Activated T-cell treated with anti-CD3 and anti-CD28 coated beads, Interleukin-2, amount 50 U/mL, for 72 hours (primary cell): ENCODE measurements at places on chromosomes 4 and X.
A peak's percentile ranks its signal among the peaks of the same experiment; 100 is the strongest.

DNA sequence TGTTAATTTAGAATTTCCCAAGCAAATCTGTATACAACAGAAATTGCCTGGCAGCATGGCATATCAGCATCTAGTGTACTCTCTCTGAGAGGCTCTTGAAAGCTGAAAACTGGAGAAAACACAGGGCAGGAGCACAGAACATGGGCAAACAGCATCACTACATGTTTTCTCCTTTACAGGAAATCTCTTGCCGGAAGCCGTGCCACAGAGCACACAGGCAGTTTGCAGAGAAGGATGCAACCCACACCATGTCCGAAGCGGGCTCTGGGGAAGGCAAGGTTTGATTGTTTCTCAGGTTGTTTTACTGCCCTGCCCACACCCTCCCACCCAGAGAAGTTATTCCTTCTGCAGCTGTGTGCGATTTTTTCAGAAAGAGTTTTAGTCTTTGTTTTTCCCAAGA, 41.1 kb upstream of the FAM9C start:
- peaks cover 95% of the 10 kb centered on the region for H3K4me1 ChIP-seq
- DNase-seq: peak; percentile 60
- peaks cover 8% of the 10 kb centered on the region for H3K36me3 ChIP-seq

DNA sequence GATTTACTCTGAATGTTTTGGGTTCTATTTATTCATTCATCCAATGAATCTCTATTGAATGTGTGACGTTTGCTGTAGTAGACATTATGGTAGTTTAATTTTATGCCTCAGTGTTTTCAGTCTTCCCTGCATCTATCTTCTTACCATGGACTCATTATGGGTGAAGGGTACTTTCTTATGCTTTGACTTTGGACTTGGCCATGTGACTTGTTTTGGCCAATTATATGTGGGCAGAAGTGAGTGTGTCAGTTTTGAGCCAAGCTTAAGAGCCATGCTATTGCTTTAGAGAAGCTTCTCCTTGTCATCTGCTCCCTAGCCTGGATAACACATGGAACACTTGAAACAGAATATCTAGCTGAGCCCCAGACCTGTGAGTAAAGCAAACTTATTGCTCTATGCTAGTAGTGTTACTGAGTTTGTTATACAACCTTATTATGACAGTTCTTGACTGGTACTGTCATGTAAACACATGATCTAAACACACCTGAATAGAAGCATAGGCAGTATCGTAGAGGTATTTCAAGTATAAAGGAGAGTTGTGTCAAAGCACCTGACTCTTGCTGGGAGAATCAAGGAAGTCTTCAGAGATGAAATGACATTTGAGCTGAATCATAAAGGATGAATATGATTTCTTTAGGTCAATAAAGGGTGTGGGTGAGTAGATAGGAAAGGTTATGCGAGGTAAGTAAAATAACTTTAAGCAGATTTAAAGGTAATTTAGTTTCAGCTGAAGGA, 128.4 kb downstream of the NAA11 start:
- no peak for DNase-seq
- no peaks in the 10 kb centered on the region for H3K36me3 ChIP-seq
- no peaks in the 10 kb centered on the region for H3K27me3 ChIP-seq

DNA sequence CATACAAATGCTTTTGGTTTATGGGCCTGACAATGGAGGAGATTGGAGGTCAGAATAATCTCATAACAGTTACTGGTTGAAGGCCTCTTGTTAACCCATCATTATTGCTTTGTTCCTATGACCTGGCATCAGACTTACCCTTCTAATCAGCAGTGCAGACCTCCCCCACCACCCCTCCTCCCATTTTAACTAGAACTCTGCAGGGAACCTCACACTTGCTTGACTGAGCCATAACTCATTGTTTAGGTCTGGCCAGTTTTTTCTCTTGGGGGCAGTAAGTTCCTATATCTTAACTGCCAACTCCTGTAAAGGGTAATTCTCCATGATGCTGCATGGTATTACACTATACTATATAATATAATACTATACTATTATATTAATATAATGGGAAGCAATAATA, 609.3 kb downstream of the IL1RAPL1 start:
- no peak overlapping the region for H3K27ac ChIP-seq
- no peak for DNase-seq
- H3K36me3 ChIP-seq: no peaks in the 10 kb centered on the region
- H3K4me3 ChIP-seq: no peak overlapping the region
- H3K4me1 ChIP-seq: no peaks in the 10 kb centered on the region

- peaks cover 1% of the 10 kb centered on the region for H3K36me3 ChIP-seq
- no peaks in the 10 kb centered on the region for H3K27me3 ChIP-seq
- H3K27ac ChIP-seq: peak overlapping the region; percentile 82
- peaks cover 44% of the 10 kb centered on the region for H3K4me1 ChIP-seq
These were observed 32.3 kb downstream of the MCUB start for GRCh38 chr4:109592367-109592766.

DNA sequence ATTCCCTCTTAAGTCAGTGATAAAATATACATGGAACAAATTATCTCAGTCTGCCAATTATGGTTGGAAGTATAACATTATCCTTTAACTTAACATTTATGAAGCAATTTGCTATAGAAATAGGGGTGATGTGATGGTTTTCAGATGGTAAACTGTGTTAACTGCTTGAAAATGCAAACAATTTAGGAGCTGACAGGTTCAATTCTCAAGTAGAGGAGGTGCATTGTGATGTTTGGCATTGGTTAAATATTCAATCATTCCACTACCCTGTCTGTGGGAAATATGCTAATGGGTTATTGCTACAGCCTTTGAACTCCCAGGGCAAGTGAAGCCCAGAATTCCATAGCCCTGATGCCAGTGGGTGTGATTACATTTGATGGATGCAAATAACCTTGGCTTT, 243.4 kb upstream of the GK2 start:
- peaks cover 13% of the 10 kb centered on the region for H3K27me3 ChIP-seq
- H3K27ac ChIP-seq: no peak overlapping the region
- H3K36me3 ChIP-seq: no peaks in the 10 kb centered on the region

- H3K27me3 ChIP-seq: peaks cover 31% of the 10 kb centered on the region
- H3K4me1 ChIP-seq: peaks cover 6% of the 10 kb centered on the region
- no peak overlapping the region for H3K4me3 ChIP-seq
- H3K27ac ChIP-seq: no peak overlapping the region
- DNase-seq: no peak
These were observed 7.6 kb upstream of the OPHN1 start for GRCh38 chrX:68440940-68441339.
